ENCODE measurements at places on chromosomes 7 and 10. TPM values are rescaled to one million over a fixed set of nuclear protein-coding genes. Genes with fewer than 3 reads are reported as not detected.

OPN4 gene
- total RNA-seq, result not detected

NUPR2 gene
- not detected for total RNA-seq

HECW1 gene
- total RNA-seq, result not detected

FAM13C gene
- total RNA-seq, result not detected

GPR15LG gene
- total RNA-seq, result not detected

SPDYE8 gene
- not detected for total RNA-seq

PDZD7 gene
- total RNA-seq, result 0.93 TPM

GPR85 gene
- total RNA-seq, result not detected

FAM24B gene
- total RNA-seq, result 14.2 TPM

GBX1 gene
- total RNA-seq, result not detected

ZNF212 gene
- 18.7 TPM for total RNA-seq

PLPP4 gene
- not detected for total RNA-seq

CDNF gene
- total RNA-seq, result 0.62 TPM

FAM25C gene
- not detected for total RNA-seq

CCDC146 gene
- total RNA-seq, result 2.3 TPM

OPN1SW gene
- total RNA-seq, result not detected

MYH16 gene
- not detected for total RNA-seq

CAMK1D gene
- total RNA-seq, result 5.6 TPM

ABCB4 gene
- total RNA-seq, result not detected

INHBA gene
- total RNA-seq, result 1.2 TPM

PLEKHS1 gene
- not detected for total RNA-seq

PAX4 gene
- not detected for total RNA-seq

IL6 gene
- total RNA-seq, result 0.35 TPM

GPR26 gene
- total RNA-seq, result not detected

TMEM213 gene
- total RNA-seq, result not detected

PTER gene
- total RNA-seq, result 17.8 TPM

SORCS1 gene
- total RNA-seq, result not detected

SEC31B gene
- 54.2 TPM for total RNA-seq

ALOX5 gene
- 2.4 TPM for total RNA-seq

GLI3 gene
- total RNA-seq, result not detected

IGFBP1 gene
- total RNA-seq, result not detected

ZPBP gene
- total RNA-seq, result not detected

HOXA3 gene
- not detected for total RNA-seq

GARS1 gene
- 262 TPM for total RNA-seq

OLAH gene
- 0.26 TPM for total RNA-seq

ADAM8 gene
- total RNA-seq, result 143 TPM

GRM3 gene
- not detected for total RNA-seq

TMEM184A gene
- total RNA-seq, result not detected

ABCC2 gene
- total RNA-seq, result 1.3 TPM

FOXK1 gene
- 36.6 TPM for total RNA-seq

PDE1C gene
- total RNA-seq, result not detected

OR6V1 gene
- not detected for total RNA-seq

TMEM209 gene
- total RNA-seq, result 52.9 TPM

CDHR1 gene
- 0.33 TPM for total RNA-seq

AGMO gene
- not detected for total RNA-seq

WAPL gene
- total RNA-seq, result 47.2 TPM

UBTD1 gene
- total RNA-seq, result 2.1 TPM

COL1A2 gene
- total RNA-seq, result 6.0 TPM

Measured in activated CD4-positive, alpha-beta T cell treated with anti-CD3 and anti-CD28 coated beads, Interleukin-2, amount 10 ng/mL, durations not matched to agents 24 days and 14 days (primary cell).